Fibroblast of skin of right biceps (primary cell): ENCODE measurements at places on chromosomes 2 and 18.

DNA sequence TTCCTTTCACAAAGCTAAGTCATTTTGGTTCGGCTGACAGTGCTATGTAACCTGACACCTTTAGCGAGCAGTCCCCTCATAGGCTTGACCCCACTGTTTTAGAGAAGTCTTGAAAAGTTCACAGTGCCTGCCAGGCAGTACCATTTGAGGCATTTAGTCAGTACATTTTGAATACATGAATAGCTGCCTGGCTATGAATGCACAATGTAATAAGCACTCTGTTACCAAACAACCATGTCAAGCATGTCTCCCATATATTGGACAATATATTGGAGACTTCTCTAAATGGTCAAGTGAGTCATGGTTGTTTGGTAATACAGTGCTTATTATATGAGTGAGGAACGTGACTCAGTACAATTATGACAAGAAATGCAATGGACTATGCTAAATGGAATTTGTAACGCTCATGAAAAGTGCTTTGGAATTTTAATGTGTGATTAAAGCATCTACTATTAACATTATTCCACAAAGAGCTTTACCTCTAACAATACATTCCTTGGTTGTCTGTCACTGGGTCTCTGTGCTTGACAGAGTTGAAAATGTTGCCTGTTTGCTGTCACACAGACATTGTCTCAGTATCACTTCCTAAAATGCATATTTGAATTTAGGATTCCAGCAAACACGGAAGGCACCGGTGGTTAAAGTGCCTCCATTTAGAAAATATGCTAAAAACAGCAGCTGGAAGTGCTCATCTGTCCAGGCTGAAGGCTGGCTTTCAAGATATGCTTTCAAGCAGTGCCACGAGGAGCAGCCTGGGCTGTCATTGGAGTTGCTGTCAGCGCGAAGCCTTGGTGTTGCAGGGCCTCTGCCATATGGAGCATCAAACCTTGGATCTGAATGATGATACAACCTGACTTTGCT is 458.6 kb downstream of the FBXO15 start:
- peak; percentile 98 for DNase-seq

DNA sequence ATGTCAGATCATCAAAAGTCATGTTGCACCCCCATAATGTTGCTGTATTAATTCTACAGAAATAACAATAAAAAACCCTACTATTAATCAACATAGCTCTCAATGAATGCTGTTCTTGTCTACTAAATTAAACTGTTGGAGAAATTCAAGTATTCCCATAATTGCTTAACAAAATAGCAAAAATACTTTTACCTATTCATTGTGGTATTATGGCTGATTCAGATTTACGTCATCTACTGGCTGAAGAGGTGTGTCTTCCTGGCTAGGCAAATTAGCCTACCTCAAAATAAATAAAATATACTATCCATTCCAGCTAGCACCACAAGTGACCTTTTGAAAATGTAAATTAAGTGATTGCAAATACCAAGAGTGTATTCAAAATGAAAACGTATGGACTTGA is 249.4 kb downstream of the MEIS1 start:
- DNase-seq = no peak

DNA sequence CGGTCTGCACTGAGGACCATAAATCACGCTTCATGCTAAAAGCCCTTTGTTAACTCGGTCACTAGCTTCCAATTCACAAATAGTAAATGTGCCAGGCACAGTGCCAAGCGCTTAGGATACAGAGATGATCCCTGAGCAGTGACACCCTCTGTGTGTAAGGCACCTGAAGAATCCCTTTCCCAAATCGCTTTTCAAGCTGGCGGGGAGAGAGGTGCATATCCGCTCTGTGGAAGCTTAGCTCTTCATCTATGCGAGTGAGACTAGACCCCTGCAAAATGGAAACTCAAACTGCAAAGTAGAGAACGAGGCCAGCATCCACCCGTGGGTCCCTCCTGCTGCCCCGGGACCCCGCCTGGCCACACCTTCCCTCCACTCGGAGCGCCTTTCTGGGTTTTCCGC is 2.4 kb downstream of the PIEZO2 start:
- DNase-seq = no peak

DNA sequence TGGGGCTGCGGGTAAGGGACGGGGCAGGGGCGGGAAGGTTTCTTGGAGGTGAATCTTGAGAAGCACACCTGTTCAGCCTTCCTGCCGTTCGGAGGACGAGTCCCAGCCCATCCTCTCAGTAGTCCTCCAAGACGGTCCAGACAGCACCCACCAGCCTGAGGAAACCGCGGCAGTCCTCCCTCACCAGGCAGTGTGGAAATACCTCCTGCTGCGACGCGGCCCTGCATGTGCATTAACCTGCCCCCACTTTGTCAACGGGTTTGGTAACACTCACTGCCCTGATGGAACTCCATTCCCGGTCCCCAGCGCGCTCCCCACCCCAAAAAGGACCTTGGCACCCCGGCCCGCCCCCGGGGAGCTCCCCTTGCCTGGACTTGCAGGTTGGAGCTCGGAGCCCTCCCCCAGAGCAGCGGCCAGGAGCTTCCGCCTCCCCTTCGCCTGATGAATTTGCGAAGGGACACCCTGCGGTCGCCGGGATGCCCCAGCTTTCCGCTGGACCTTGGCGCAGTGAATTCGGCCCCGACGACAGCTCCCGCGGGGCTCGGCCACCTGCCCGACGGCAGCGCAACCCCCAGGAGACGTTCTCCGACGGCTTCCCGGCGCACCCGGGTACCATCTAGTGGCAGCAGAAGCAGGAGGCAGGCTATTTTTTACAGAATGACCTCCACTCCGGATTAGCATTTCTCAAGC is 31.5 kb downstream of the ACVR1C start:
- DNase-seq = peak; percentile 32

- peak; percentile 18 for DNase-seq
These were observed 33.6 kb downstream of the PLCL1 start for GRCh38 chr2:197838036-197838435.

DNA sequence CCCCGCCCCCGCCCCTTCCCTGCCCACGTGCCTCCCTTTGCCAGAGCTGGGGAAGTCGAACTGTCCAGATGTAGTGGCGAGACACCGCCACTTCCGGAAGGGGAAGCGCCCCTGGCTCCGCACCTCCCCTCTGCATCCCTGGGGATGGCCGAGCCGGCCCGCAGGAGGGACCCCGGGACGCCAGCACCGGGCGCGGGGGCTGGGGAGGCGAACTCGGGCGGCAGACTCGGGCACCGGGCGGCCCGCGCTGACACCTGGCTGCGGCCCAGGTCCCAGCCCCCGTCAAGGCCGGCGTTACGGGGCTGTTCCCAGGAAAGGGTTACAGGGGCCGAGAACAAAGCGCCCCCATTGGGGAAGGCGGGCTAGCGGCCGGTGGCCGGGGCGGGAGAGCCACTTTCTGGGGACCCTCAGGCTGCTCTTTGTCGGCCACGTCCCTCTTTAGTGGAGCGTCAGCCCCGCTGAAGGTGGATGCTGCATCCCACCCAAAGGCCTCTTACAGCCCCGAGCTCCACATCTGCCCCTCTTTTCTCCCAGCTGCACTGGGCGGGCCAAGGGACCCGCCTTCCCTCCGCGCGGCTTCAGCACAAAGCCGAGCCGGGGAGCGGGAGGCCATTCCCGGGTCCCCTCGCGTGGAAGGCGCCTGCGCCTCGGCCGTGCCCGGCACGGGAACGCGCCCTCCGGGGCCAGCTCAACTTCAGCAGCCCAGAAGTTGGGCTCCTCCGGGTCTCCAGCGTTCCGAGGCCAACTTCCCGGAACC is 1.3 kb downstream of the SDC1 start:
- peak; percentile 40 for DNase-seq

GRCh38 chr2:30684026-30684425 is 123.2 kb downstream of the CAPN13 start:
- DNase-seq = no peak

DNA sequence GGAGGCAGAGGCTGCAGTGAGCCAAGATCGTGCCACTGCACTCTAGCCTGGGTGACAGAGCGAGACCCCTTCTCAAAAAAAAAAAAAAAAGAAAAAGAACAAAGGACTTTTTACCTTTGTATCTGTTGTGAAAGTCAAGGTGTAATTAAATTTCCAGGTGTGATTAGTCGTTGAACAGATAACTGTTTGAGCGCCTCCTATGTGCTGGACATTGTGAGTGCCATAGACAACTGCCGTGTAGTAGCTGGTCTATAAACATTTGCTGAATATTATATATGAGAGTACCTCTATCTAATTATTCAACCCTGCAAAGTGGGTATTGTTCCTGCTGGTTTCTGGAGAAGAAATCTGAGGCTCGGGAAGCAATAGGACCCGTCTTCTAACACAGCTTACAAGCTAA is 71.8 kb downstream of the ASAP2 start:
- no peak for DNase-seq

DNA sequence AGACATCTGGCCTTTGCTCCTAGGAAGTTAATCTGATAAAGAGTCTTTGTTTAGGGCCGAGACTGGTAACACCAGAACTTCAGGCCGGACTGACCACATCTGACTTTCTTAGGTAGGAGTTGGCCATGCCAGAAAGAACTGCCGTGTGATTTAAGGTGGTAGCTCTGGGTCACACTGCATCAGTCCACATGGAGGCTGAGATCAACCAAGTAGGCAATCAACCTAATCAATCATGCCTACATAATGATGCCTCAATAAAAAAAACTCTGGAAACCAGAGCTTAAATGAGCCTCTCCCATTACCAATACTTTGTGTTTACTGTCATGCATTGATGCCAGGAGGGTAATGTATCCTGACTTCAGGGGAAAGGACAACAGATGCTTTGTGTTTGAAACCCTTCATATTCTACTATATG is 44.1 kb upstream of the ORC2 start:
- DNase-seq = no peak

DNA sequence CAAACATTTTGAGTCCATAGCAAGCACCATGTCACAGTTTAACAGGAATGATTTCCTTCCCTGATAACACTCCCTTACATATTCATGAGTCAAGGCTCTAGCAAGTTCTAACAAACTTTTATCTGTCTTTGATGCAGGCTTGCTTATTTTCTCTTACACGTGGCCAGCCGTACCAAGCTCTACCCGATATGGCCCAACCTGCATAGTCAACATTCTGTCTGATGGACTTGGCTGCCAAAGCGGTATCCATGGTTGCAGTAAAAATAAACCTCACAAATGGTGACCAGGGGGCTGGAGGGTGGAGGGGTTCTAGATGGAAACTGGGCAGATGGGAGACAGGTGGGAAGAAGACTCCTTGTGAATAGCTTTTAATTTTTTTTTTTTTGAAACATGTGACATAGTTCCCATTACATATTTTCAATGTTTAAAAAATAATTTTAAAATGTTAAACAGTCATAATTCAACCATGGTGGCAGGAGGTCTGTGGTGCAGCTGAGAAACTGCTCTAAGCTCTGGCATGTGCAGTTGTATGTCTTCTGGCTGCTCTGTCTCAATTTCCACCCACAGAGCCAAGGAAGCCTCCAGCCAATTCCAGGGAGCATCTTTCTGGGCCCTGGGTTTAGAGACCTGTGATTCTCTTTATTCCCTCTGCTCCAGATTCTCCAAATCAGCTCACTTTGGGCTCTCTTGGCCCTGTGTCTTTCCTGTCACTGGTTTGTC is 20.7 kb upstream of the CXCR1 start:
- DNase-seq = no peak

DNA sequence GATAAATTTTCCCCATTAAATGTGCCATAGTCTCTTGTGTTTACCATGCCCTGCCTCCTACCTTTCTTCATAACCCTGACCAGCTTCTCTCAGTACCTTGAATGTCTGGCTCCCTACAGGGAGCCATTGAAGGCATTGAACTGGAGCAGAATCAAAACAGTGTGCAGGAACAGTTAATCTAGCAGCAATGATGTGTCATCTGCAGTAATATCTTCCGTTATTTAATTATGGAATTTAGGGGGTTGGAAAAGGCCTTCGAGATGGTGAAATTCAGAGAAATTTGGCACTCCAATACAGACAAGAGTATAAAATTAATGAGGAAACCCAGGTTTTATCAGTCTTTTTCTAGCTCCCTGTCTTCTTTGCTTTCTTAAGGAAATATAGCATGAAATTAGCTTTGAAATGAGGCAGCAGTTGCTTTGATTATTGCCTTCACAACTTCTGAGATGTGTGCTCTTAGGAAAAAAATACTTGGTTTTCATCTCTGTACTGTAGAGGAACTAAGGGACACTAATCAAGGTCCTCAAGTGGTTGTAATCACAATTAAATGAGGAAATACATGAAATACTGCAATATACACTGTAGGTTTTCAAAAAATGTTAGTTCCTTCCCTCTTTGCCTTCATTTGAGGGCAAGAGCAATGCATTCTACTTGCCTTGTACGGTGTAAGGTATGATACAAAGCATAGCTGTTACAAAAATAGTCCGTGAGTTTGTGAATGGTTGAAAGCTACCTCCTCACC is 369.1 kb downstream of the SETBP1 start:
- peak; percentile 64 for DNase-seq

DNA sequence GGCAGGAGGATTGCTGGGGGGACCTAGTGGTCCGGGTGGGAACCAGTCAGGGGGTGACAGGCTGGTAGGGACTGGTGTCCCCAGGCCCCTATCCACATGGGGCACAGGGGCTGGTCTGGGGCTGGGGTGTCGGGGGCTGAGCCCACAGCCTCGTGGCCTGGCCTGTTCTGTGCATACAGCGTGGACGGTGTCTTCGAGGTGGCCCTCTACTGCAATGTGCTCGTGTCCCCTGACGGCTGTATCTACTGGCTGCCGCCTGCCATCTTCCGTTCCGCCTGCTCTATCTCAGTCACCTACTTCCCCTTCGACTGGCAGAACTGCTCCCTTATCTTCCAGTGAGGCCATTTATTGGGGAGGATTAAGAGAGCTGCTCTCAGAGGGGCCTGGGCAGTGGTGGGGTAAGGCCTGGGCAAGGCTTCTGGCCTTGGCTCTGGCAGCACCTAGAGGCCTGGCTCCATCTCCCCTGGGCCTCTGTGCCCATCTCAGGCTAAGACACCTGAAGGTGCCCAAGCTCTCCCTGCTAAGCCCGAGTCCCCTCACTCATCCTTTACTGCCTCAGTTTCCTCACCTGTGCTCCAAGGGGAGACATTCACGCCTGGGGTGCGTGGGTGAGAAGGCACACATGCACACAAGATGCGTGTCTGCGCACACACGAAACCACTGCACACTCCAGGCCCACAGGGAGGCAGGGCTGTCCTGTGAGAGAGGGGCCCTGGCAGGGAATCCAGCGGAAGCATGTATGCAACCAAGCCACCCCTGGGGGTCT is 1.9 kb downstream of the CHRNG start:
- DNase-seq = no peak

GRCh38 chr2:101464841-101465240 is 10.1 kb downstream of the RFX8 start:
- no peak for DNase-seq

DNA sequence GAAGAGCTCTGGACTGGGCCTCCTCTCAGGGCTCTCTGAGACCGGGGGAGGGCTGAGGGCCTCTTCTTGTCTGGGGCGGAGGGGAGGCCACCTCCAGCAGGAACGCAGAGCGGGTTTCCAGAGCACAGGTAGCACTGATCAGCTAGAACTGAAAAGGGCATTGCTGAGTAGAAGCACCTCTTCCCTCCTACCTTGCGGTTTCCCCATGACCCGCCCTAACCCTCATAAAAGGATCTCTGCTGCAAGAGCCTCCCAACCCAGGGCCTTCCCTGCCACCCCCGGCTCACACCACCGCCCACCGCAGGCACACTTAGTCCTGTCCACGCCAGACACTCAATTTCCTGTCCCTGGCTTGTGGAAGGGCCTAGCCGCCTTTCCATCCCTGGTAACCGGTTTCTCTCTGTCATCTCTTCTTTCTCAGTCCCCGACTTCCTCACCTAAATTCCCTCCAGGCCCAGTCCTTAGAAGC is 966 bp downstream of the ADCY3 start:
- DNase-seq = peak; percentile 14

- DNase-seq = no peak
These were observed 90.7 kb downstream of the ZBTB7C start for GRCh38 chr18:48318436-48318835.
